AG09319 (cell line): ENCODE measurements at places on chromosomes 5 and 9.
A peak's percentile ranks its signal among the peaks of the same experiment; 100 is the strongest.

GRCh38 chr9:133959171-133959570, 33.0 kb downstream of the VAV2 start:
- DNase-seq, result no peak

DNA sequence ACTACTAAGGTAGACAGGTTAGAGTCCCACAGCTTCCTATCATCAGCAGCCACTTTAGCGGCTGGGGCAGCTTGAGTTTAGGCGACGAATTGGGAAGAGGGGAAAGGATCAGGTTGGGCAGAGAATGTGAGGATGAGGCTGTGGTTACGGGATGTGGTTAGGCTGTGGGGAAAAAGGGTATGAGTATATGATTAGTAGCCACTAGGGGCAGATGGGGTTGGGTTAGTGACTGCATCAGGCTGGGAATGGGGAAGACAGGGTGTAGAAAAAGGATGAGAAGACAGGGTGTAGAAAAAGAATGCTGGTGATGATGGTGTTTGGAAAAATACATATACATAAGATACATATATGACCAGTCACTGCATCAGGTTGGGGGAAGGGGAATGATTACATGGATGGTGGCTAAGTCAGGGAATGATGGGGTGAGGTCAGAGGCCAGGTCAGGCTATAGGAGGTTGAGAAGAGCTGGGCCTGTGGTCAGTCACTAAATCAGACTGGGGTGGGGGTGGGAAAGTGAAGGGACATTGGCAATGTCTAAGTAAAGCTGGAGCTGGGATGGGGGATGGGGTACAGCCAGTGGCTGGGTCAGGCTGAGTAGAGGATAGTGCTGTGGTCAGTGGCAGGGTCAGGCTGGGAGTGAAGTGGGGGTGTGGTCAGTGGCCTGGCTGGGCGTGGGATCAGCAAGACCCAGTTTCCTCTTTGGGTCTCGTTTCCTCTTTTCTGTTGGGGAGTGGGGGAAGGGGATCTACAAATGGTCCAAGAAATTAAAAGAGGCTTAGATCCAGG, 2.1 kb downstream of the TLN1 start:
- DNase-seq, result peak; percentile 65

DNA sequence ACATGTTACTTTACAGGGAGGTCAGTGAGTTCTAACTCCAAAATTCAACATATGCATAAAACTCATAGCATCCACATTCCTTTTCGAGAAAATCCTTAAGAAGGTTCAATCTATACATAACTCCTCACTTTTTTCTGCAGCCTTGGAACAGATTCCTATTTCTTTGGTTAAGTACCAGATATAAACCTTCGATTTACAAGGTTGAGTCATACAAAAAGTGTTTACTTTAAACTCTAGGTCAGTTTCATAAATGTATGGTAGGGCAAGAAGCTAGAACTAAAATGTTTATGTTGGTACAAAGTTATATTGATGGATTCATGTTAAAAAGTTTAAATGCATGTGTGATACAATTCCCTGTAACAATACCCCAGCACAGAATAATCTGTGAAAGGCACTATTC, 19.4 kb downstream of the CDKN2AIPNL start:
- DNase-seq, result no peak

GRCh38 chr5:90161414-90161813, 248.1 kb downstream of the CETN3 start:
- DNase-seq, result no peak

DNA sequence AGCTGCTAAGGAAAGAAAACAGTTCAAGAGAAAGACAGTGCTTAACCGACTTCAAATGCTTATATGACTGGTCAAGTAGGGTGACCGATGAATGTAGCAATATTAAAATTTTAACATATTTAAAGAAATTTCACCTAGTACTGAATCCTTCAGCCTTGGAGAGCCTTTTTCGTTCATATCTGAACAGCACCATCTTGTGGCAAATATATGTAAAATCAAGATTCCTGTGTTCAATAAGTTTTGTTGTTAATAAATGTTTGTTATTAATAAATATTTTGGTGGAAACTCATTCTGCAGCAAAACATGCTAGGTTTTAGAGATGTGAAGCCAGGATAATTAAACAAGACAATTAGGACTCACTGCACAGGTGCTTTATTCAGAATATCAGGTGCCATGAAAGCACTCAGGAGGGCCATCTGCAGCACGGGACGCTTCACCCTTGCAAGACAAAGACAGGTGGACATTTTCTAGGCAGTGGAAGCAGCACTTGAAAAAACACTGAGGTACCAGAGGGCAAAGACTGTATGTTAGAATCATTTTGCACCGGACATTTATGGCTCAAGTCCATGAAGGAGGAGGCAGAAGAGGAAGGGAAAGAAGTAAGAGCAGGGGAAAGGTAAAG, 15.6 kb downstream of the TICAM2 start:
- DNase-seq, result no peak

- DNase-seq, result no peak
Observed at GRCh38 chr5:4226565-4226964, 630.9 kb downstream of the IRX1 start.

- DNase-seq, result no peak
Observed at GRCh38 chr9:136187683-136188586, 17.0 kb downstream of the LHX3 start.

DNA sequence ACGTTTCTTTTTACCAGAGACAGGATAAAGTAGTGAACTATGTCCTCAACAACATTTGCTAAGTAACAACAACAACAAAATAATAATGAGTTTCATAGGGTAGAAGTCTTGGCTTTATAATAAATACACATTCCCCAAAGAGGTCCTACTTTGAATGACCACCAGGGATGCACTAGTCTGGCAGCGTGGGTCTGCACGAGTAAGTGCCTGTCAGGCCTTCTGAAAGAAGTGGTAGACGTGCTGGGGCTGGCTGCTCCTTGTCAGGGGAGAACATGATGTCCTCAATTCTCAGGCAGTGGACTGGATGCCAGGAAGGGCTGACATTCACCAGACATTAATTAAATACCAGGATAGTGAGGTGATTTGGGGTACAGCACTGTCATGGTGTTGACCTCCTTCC, 331.1 kb downstream of the TMEM38B start:
- no peak for DNase-seq

DNA sequence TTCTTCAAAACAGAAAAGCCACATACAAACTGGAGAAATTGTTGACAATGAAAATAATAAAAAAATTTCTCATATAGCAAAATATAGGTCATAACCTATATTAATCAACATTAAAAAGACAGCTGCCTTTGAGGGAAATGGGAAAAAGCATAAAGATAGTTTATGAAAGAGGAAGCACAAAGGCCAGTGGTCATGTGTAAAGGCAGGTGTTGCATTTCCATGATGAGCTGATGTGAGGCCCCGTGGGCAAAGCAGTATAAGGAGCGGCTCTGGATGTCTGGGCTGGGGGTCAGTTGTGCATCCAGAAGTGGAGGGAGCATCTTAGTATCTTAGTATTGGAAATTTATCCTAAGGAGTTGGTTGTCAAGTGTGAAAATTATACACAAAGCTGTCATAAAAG, 18.3 kb downstream of the NDUFS6 start:
- DNase-seq, result no peak

- DNase-seq, result no peak
Observed at GRCh38 chr5:81391-82021, 10.5 kb upstream of the PLEKHG4B start.

GRCh38 chr9:137148661-137149060, 9.7 kb downstream of the GRIN1 start:
- no peak for DNase-seq

- DNase-seq, result no peak
Observed at GRCh38 chr5:111535879-111536549, 23.7 kb upstream of the STARD4 start.

- DNase-seq, result peak; percentile 69
Observed at GRCh38 chr5:109455598-109456096, 45.9 kb upstream of the PJA2 start.
